ENCODE measurements at places on chromosomes 2 and 18.
A peak's percentile ranks its signal among the peaks of the same experiment; 100 is the strongest.

GRCh38 chr2:42888321-42889245, 96.2 kb upstream of the HAAO start:
- no peaks in the 10 kb centered on the region for H3K4me1 ChIP-seq
- H3K27ac ChIP-seq, result no peak overlapping the region
- H3K4me3 ChIP-seq, result no peak overlapping the region

DNA sequence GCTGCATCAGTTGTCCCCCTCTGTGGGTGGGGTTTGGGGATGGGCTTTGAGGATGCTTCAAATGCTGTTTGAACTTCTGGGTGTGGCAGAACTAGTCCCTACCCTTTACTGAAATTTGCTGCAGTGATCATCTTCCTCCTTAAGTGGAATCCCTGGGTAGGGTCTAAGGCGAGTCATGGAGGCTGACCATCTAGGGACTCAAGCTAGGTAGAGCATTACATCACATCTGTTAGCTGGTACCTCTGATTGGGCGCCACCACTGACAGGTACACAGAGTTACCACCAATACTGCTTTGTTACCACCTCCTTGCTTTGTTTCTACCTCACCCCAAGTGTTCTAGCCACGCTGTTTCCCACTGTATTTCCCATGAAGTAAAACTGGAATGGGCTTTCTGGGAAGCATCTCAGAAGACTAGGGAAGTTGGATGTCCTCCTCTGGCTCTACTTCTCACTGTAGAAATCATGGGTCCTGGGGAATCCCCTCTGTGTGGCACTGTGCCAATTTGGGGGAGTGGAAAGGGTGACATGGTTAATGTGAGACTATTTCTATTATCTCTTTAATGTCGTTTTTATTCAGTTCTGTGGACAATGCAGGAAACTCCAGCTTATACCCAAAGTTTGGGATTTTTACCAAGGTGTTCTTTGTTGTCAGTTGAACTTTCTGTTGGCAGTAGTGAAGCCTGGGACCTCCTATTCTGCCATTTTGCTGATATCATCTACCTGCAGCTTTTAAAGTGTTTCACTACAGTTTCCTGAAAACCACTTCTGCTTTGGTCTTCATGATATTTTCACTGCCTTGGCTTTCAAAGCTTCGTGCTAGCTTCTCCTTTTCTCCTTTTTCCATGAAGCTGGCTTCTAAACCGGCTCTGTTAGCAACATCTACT, 14.5 kb upstream of the SULT1C4 start:
- no peak overlapping the region for H3K4me3 ChIP-seq
- H3K27me3 ChIP-seq, result no peaks in the 10 kb centered on the region

GRCh38 chr2:7765236-7765635, 848.0 kb downstream of the RNF144A start:
- H3K27me3 ChIP-seq, result no peaks in the 10 kb centered on the region
- no peaks in the 10 kb centered on the region for H3K4me1 ChIP-seq
- no peak for DNase-seq

DNA sequence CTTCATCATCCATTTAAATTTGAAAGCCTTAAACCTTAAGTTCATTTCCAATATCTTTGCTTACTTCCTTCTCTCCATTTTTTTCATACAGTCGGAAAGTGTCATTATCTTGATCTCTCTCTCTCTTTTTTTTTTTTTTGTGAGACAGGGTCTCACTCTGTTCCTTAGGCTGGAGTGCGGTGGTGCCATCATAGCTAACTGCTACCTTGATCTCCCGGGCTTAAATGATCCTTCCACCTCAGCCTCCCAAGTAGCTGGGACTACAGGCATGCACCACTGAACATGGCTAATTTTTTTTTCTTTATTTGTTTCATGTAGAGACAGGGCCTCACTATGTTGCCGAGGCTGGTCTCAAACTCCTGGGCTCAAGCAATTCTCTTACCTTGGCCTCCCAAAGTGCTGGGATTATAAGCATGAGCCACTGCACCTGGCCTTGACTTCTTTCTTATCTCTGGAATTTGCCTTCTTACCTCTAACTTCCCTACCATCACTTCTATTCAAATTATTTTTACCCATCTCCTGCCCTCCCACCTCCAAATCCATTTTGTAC, 222.2 kb downstream of the MYCN start:
- H3K36me3 ChIP-seq, result no peaks in the 10 kb centered on the region
- no peak for DNase-seq
- H3K27ac ChIP-seq, result no peak overlapping the region
- H3K4me1 ChIP-seq, result 0 out of 2 replicates have a peak, but pooled peaks cover 3% of the 10 kb centered on the region
- no peak overlapping the region for H3K4me3 ChIP-seq

GRCh38 chr2:128422571-128422970, 103.9 kb upstream of the HS6ST1 start:
- DNase-seq, result no peak
- H3K27ac ChIP-seq, result no peak overlapping the region
- H3K27me3 ChIP-seq, result no peaks in the 10 kb centered on the region
- no peak overlapping the region for H3K4me3 ChIP-seq
- no peaks in the 10 kb centered on the region for H3K36me3 ChIP-seq
- H3K4me1 ChIP-seq, result no peaks in the 10 kb centered on the region

DNA sequence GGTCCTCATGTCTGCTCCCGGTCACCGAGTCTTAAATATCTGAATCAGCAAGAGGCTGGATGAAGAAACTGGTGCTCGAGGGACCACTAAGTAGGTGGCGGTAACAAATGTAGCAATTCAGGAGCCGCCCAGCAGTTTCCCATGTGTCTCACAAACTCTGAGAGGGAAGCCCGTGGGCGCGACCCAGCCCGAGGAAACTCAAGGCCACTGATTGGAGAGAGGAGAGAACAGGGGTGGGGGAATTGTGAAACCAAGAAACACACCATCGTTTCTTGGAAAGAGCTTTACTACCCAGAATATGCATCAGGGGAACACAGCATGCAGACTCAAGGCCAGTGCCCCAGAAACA, 10.8 kb downstream of the MLPH start:
- no peaks in the 10 kb centered on the region for H3K4me1 ChIP-seq
- peaks cover 4% of the 10 kb centered on the region for H3K36me3 ChIP-seq
- no peak overlapping the region for H3K27ac ChIP-seq

DNA sequence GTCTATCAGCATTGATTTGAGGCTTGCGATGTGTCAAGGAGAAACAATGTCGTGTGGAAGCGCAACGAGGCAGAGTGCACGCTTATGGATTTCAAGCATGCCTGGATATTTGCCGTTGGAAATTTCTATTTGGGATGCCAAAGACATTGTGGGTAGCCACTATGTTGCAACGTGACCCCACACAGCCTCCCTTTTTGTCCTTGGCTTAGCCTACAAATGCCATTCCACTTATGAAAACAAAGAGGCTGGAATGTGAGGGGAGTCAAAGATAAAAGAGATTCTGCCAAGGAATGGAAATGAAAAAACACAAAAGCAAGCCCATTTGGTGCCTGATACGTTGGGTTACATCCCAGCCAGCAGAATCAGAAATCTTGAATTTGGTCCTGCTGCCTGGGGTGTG, 721.2 kb downstream of the GALR1 start:
- no peak overlapping the region for H3K4me3 ChIP-seq
- H3K4me1 ChIP-seq, result peaks cover 2% of the 10 kb centered on the region
- DNase-seq, result no peak
- H3K27me3 ChIP-seq, result no peaks in the 10 kb centered on the region
- H3K36me3 ChIP-seq, result no peaks in the 10 kb centered on the region

- no peak for DNase-seq
- no peaks in the 10 kb centered on the region for H3K27me3 ChIP-seq
- no peak overlapping the region for H3K4me3 ChIP-seq
- no peak overlapping the region for H3K27ac ChIP-seq
- no peaks in the 10 kb centered on the region for H3K36me3 ChIP-seq
Measured at GRCh38 chr2:74253971-74254310, 55.5 kb downstream of the MTHFD2 start.

DNA sequence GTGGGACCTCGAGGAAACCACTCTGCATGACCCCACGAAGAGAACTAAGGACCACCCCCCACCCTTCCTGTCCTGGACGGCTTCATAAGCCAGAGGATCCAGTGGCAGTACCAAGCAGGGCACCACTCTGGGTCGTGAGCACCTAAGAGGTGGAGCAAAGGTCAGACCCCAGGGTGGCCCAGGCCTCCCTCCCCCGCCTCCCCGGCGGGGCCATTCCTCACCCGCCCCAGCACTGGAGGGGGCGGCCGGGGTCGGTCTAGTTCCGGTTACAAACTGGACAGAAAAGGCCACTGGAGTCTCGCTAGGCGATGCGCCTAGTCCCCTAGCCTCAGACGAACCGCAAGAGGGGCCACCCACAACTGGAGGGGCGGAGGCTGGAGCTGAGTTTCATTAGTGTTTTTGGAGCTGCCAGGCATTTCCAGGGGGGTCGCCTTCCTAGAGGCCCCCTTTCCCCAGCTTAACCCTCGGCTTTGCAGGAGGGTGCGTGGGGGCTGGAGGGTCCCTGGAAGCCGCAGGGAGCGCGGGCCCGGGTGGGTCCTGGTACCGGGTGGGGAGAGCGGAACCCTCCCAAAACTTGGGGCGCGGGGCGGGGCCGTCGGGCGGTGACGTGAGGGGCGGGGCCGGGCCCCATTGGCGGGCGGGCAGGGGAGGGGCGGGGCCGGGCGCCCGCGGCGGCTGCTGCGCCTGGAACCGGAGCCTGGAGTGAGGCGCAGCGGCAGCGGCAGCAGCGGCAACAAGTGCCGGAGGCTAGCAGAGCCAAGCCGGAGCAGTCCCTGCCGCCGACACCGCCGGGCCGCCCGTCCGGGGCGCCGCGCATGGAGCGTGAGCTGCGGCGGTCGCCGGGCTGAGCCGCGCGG, at the start of gene B3GNT2:
TSS of gene B3GNT2 (plus strand) at position 695 of the 857 bp plus-strand sequence. CDS start 26,106 bp downstream, outside the sequence.
- no peak within 1 kb of the TSS for H3K27ac ChIP-seq
- no peaks in the 10 kb centered on the region for H3K36me3 ChIP-seq
- no peaks in the 10 kb centered on the region for H3K4me1 ChIP-seq
- DNase-seq, result no peak
- H3K4me3 ChIP-seq, result peak within 1 kb of the TSS; percentile 92

GRCh38 chr18:42475157-42475556, 520.1 kb downstream of the PIK3C3 start:
- no peaks in the 10 kb centered on the region for H3K4me1 ChIP-seq
- DNase-seq, result no peak
- no peak overlapping the region for H3K4me3 ChIP-seq
- H3K27me3 ChIP-seq, result no peaks in the 10 kb centered on the region
- no peaks in the 10 kb centered on the region for H3K36me3 ChIP-seq

- no peak overlapping the region for H3K27ac ChIP-seq
- peaks cover 5% of the 10 kb centered on the region for H3K36me3 ChIP-seq
- no peaks in the 10 kb centered on the region for H3K27me3 ChIP-seq
- H3K4me1 ChIP-seq, result no peaks in the 10 kb centered on the region
Measured at GRCh38 chr18:51082571-51083267, 52.7 kb downstream of the SMAD4 start.

GRCh38 chr2:12964904-12965539, 248.3 kb downstream of the TRIB2 start:
- no peak for DNase-seq
- H3K27me3 ChIP-seq, result no peaks in the 10 kb centered on the region
- no peak overlapping the region for H3K27ac ChIP-seq
- no peaks in the 10 kb centered on the region for H3K4me1 ChIP-seq

DNA sequence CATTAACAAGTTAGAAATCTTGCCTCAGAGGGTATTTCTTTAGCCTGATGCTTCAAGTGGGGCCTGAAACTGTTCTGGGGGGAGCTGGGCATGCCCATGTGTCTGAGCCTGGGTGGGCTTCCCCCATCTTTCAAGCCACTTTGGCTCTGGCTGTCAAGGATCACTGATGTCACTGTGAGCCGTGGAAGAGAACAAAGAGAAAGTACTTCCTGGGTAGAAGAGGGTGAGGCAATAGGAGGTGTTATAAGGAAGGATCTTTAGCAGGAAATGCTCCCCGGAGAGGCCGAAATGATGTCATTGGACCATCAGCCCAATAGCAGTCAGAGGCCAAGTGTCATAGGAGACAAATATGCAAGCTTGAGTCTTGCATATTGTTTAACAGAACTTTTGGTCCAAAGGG, 228.4 kb upstream of the MEX3C start:
- no peak for DNase-seq
- no peak overlapping the region for H3K27ac ChIP-seq
- H3K4me1 ChIP-seq, result 0 out of 2 replicates have a peak, but pooled peaks cover 2% of the 10 kb centered on the region
- H3K36me3 ChIP-seq, result no peaks in the 10 kb centered on the region
- no peaks in the 10 kb centered on the region for H3K27me3 ChIP-seq

GRCh38 chr2:170533156-170533555, 182.0 kb upstream of the SP5 start:
- H3K36me3 ChIP-seq, result no peaks in the 10 kb centered on the region
- H3K4me3 ChIP-seq, result no peak overlapping the region
- no peaks in the 10 kb centered on the region for H3K27me3 ChIP-seq

- H3K4me3 ChIP-seq, result no peak overlapping the region
- no peaks in the 10 kb centered on the region for H3K4me1 ChIP-seq
- no peaks in the 10 kb centered on the region for H3K27me3 ChIP-seq
- no peaks in the 10 kb centered on the region for H3K36me3 ChIP-seq
- H3K27ac ChIP-seq, result no peak overlapping the region
Measured at GRCh38 chr18:3840766-3841165, 390.8 kb downstream of the TGIF1 start.

DNA sequence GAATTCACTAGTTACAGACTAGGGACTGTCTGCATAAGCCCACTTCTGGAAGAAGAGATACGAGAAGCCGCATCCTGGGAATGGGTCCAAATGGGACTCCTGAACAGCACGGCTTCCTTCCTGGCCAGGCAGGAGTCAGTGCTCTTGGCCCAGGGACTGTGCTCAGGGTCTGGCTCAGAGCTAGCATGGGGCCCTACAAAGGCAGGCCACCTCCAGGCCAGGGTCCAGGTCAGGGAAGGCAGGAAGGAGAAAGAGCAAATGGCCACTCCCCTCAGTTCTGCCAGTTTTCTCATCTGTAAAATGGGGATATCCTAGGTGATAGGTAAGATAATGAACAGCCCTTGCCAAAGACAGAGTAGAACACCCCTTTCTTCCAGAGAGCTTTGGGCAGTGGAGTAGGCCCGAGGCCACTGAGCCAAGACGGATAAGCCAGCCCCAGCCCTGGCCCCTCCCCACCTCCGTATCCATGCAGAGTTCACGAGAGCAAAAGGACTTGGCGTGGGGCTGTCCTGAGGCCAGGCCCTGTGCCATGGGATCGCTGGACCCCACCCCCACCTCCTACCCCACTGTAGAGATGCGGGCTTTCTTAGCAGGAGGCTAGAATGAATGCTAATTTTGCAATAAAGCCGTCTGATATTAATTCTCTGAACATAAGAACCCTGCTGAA, 190.1 kb downstream of the MGAT5 start:
- no peak overlapping the region for H3K4me3 ChIP-seq
- H3K27ac ChIP-seq, result no peak overlapping the region
- no peaks in the 10 kb centered on the region for H3K4me1 ChIP-seq
- DNase-seq, result no peak

GRCh38 chr18:15198116-15198389, 450.1 kb downstream of the ANKRD30B start:
- no peaks in the 10 kb centered on the region for H3K27me3 ChIP-seq
- H3K4me1 ChIP-seq, result no peaks in the 10 kb centered on the region
- H3K36me3 ChIP-seq, result no peaks in the 10 kb centered on the region
- no peak overlapping the region for H3K4me3 ChIP-seq
- H3K27ac ChIP-seq, result no peak overlapping the region
- DNase-seq, result no peak

Measured in iPS DF 6.9 (cell line).